ENCODE measurements at places on chromosomes 11 and 22. TPM values are rescaled to one million over a fixed set of nuclear protein-coding genes. Genes with fewer than 3 reads are reported as not detected.

Gene MRGPRX4
- total RNA-seq: not detected

Gene P4HA3
- total RNA-seq: not detected

Gene MS4A2
- total RNA-seq: not detected

Gene TAF1D
- total RNA-seq: 342 TPM

Gene APOBEC3C
- total RNA-seq: 73.6 TPM

Gene CNTN5
- not detected for total RNA-seq

Gene FBXO7
- total RNA-seq: 95.6 TPM

Gene MRPL49
- total RNA-seq: 81.4 TPM

Gene RAG2
- total RNA-seq: not detected

Gene SLC22A6
- not detected for total RNA-seq

Gene CWF19L2
- 17.6 TPM for total RNA-seq

Gene OLFML1
- total RNA-seq: not detected

Gene LMF2
- total RNA-seq: 78.4 TPM

Gene FXYD6
- total RNA-seq: not detected

Gene MRGPRF
- total RNA-seq: not detected

Gene AP2A2
- 51.4 TPM for total RNA-seq

Gene DCDC1
- not detected for total RNA-seq

Gene AQP11
- 0.38 TPM for total RNA-seq

Gene SCUBE2
- total RNA-seq: not detected

Gene B4GALNT4
- total RNA-seq: 4.1 TPM

Gene SIDT2
- total RNA-seq: 29.1 TPM

Gene CDC45
- total RNA-seq: 121 TPM

Gene SAA1
- total RNA-seq: not detected

Gene NCF4
- 12.3 TPM for total RNA-seq

Gene TMEM132A
- total RNA-seq: 3.5 TPM

Gene ART1
- total RNA-seq: not detected

Gene CD151
- 81.0 TPM for total RNA-seq

Gene ASCL2
- 0.62 TPM for total RNA-seq

Gene TPST2
- 30.0 TPM for total RNA-seq

Gene PTGDR2
- total RNA-seq: 0.14 TPM

Gene P2RY6
- not detected for total RNA-seq

Gene GAB4
- total RNA-seq: not detected

Gene BATF2
- 0.09 TPM for total RNA-seq

Gene RIC3
- total RNA-seq: 7.2 TPM

Gene TPBGL
- total RNA-seq: 0.19 TPM

Gene BLID
- total RNA-seq: not detected

Gene SOX6
- total RNA-seq: not detected

Gene NEU3
- total RNA-seq: 16.3 TPM

Gene ATG13
- 55.4 TPM for total RNA-seq

Gene GRAP2
- total RNA-seq: 34.4 TPM

Gene PHETA2
- 5.0 TPM for total RNA-seq

Gene EFCAB6
- total RNA-seq: not detected

Gene ZNF74
- 17.0 TPM for total RNA-seq

Gene ARHGAP8
- 0.36 TPM for total RNA-seq

Gene FEN1
- total RNA-seq: 152 TPM

Gene SCARF2
- 0.33 TPM for total RNA-seq

Gene CDON
- total RNA-seq: 1.9 TPM

Gene CRYBA4
- total RNA-seq: not detected

Gene FZD4
- total RNA-seq: 0.02 TPM

Gene DEUP1
- not detected for total RNA-seq

Gene CRYBB2
- not detected for total RNA-seq

Gene AGBL2
- 4.5 TPM for total RNA-seq

Gene CHRM1
- total RNA-seq: not detected

Gene CPT1B
- 63.1 TPM for total RNA-seq

Gene TCN1
- not detected for total RNA-seq

Gene GGTLC3
- not detected for total RNA-seq
